ENCODE measurements at places on chromosomes 11 and 22.

GRCh38 chr11:28393348-28393747, 285.2 kb downstream of the METTL15 start:
- DNase-seq: no peak

GRCh38 chr11:76288166-76288980, 82.1 kb upstream of the WNT11 start:
- DNase-seq: no peak

- no peak for DNase-seq
Measured at GRCh38 chr22:31537019-31537535, 40.7 kb downstream of the SFI1 start.

GRCh38 chr11:88169471-88169870, 5.8 kb downstream of the RAB38 start:
- DNase-seq: no peak

- DNase-seq: no peak
Measured at GRCh38 chr22:36588285-36588684, 59.3 kb upstream of the EIF3D start.

GRCh38 chr22:35749808-35750207, 32.1 kb downstream of the APOL5 start:
- DNase-seq: no peak

- no peak for DNase-seq
Measured at GRCh38 chr11:2775083-2775625, 75.4 kb upstream of the KCNQ1OT1 start.

DNA sequence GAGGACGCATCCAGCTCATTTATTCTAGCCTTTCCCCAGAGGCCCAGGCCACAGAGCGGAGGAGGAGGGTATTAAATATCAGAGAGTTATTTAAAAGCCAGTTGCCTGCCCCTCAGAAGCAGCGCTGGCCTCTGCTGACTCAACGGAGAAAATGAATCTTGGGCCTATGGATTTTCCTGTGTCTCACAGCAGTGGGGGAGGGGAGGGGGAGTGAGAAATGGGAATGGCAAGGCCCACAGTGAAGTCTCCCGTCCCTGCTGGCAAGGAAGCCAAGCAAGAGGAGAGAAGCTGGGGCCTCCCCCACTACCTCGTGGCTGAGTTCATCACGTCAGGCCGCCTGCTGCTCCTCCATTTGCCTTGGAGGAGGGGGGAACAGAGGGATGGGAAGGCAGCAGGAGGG, 4.5 kb upstream of the TPBGL start:
- DNase-seq: no peak

GRCh38 chr11:120494595-120494994, 17.0 kb upstream of the GRIK4 start:
- DNase-seq: no peak

DNA sequence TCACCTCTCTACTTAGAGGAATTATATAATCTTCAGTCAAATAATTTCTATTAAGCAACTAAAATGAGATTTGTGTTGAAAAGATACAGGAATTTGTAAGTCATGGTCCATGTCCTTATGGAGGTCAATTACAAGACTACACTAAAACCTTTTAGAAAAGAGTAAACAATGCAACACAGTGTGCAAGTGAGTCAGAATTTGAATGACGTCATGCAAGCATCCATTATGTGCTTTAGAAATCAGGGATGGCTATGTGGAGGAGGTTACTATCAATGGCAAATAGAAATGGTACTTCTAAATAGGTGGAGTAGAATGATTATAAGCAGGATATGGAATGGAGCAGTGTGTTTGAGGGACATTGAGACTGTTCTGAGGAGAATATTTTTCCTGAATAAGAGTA, 16.6 kb downstream of the OR10D3 start:
- DNase-seq: no peak

GRCh38 chr11:67400251-67400941, 1.3 kb downstream of the PPP1CA start:
- no peak for DNase-seq

DNA sequence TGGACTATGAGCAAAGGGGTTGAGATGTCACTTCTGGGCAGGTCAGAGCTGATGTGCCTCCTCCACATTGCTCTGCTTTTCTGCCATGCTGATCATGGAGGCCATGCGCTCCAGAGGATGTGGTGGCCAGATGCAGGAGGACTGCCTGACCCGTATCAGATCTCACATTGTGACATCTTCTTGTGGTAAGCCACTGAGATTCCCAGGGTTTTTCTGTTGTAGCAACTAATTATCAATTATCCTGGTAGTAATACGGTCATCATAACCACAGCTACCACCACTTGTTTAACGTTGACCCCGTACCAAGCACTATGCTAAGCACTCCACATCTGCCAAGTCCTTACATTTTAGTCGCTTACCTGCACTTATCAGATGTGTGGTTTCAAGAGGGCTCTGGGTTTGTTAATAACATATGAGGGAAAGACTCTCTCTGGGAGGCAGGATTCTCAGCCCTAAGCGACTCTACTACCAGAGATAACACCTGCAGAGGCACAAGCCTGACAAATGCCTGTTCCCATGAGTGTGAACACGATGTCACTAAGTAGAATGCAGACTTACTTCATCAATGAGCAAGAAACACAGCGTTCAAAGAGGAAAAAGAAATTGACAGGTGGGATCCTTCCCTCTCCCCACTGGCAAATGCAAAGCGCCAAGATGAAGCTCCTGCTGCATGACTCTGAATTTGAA, 63.6 kb upstream of the TIMP3 start:
- no peak for DNase-seq

GRCh38 chr11:24716403-24716802, 219.6 kb downstream of the LUZP2 start:
- no peak for DNase-seq

GRCh38 chr11:110433393-110434333, 3.9 kb downstream of the FDX1 start:
- DNase-seq: no peak

GRCh38 chr22:22345781-22346180, 101.2 kb downstream of the VPREB1 start:
- no peak for DNase-seq

DNA sequence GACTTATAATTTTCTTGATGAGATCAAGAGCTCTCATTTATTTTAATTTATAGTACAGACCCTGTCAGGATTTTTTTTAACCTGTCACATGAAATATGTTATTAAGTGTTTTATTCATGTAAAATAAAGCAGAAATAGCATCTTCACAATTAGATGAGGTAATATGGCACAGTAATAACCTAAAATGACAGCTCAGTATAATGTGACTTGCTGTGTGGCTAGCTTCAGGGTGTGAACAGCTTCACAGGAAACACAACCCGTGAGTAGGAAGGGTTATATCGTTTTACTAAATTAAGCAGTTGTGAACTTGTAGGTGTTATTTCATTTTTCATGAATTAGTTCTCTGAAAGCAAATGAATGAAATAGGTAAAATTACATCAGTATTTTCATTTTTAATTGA, 366.9 kb upstream of the CHORDC1 start:
- DNase-seq: no peak

DNA sequence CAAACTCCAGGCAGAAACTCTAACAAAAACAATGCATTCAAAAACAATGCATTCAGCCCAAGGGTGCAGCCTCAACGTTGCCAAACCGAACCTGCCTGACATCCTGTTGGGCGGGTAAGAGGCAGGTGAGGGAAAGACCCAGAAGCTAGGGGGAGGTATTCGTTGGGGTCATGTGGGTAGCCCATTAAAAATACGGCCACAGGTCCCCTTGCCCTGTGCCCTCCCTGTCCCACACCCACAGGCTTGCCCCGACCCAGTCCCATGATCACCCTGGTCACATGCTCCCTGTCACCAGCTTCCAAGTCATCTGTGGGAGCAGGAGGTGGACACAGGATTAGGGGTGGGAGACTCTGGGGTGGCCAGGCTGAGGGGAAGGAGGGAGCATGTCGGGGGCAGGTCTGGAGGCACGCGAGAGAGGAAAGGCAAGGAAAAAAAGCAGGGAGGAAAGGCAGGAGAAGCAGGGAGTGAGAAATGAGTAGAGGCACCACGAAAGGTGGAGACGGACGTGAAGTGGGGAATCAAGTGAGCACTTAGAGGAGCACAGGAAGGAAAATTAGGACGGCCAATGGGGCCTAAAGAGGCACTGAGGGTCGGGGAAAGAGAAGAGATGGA, 683 bp downstream of the PLA2G6 start:
- DNase-seq: no peak

All from stimulated activated CD8-positive, alpha-beta memory T cell treated with anti-CD3 and anti-CD28 coated beads, Interleukin-4, amount 100 ng/mL, for 1 hour (primary cell).